ENCODE measurements at places on chromosomes 3 and 15.

GRCh38 chr3:122929188-122930062, 98.1 kb downstream of the SEMA5B start:
- DNase-seq, result no peak

DNA sequence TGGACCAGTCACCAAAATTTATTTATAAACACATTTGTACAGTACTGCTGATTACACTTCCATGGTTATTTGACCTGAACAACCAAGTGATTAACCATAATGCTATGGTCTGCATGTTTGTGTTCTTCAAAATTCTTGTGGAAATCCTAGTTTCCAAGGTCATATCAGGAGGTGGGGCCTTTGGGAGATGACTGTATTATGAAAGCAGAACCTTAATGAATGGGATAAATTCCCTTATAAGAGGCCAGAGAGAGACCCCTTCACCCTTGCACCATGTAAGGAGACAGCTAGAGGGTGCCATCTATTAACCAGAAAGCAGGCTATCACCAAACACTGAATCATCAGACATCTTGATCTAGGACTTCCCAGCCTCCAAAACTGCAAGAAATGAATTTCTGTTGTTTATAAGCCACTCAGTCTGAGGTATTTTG, 1.9 kb downstream of the SCAPER start:
- DNase-seq, result no peak

DNA sequence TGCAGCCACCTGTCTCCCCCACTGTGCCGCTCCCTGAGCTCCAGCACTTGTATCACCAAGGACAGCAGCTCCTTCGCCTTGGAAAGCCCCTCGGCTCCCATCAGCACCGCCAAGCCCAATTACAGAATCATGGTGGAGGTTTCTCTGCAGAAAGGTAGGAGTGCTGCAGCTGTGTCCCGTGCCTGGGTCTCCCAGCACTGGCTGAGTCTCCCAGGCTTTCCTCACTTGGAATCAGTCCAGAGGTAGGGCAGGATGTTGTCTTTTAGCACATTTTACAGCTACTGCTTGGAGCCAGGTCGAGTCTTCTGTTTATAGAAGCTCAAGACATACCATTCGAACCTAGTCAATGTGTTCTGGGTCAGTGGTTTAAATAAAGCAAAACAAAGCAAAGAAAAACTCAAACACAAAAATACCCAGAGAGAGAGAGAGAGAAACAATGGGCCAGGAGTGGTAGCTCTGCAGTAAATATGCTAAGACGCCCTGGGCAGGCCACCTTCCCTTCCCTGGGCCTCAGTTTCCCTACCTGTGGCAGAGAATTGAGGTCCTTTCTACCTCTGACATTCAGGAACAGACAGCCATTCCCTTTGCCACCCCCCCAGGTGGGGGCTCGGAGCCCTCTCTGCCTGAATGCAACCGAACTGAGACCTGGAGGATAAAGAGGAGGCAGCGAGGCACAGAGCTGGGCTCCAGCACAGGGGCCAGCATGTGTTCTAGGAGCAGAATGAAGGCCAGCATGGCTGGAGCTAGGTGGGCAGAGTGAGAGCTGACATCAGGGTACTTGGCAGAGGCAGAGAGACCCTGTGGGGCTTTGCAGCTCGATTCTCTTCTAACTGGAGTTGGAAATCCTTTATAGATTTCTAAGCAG, 44.1 kb downstream of the STARD5 start:
- no peak for DNase-seq

DNA sequence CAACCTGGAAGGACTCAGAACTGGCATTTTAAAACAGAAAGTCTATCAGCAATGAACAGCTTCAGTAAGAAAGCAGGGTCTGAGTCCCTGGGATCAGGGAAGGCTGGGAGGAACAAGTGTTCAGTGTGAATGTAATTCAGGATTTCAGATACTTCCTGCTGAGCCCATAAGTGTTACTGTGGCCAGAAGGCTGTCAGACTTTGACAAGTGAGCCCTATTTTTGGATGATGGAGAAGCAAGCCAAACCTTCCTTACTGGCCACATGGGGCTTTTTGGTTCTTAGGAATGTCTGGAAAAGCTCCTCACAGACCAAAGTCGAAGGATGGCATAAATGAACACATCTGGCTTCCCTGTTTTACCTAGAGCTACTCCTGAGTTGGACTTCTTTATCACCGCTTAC, 157.2 kb downstream of the BBX start:
- no peak for DNase-seq

DNA sequence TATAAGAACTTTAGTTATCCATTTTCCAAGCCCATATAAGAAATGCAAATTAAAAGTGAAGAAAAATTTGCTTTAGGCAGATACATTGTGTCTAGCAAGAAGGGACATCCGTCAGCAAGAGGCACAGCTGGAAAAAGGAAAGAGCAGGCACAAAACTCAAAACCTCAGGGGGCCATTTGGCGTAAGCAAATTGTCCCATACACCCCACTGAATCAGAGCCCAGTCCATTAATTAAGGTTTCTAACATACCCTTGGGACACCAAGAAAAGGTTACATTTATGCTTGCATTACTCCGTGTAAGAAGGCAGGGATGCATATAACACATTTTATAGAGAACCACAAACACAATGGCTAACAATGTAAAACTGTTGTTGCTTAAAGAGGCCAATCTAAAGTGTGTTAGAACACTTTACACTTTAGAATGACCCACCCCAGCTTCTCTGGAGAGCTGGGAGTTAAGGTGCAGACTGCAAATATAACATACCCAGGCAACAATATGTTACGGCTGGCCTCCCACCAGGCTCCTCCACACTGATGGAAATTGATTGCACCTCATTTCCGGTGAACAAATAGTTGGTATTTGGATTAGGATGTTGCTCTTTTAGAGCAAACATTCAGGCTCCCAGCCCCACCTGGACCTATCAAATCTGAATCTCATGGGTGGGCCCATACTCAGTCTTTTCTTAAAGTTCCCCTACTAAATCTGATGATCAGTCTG, 23.2 kb downstream of the SEMA5B start:
- DNase-seq, result no peak

DNA sequence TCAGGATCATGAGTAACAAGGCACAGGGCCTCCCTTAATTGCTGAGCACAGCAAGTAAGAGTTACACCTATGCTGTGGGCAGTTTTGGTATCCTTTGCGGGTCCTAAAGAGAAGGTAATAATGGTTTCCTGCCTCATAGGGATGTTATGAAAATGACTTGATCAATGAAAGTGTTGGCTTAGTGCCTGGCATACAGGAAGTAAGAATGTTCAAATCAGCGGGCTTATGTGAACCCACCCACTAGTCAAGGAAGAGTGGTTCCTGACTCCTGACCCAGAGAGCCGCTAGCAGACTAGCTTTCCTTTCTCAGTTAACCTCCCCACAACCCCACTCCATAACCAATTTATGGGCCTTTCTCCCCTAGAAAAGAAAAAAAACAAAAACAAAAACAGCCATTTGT, 5.2 kb upstream of the ADAMTS9 start:
- DNase-seq, result no peak

DNA sequence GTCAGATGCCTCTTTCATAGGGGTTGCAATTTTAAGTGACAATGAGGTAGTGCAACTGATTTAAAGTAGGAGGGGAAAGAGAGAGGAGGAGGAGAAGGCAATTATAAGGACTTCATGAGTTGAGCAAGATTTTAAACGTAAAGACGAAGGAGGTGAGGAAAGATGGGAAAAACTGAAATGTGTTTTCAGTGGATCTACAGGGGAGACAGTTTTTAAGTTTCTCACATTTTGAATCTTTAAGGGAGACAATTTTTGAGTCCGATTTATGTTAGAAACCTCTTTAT, 68.7 kb upstream of the LIMD1 start:
- no peak for DNase-seq

DNA sequence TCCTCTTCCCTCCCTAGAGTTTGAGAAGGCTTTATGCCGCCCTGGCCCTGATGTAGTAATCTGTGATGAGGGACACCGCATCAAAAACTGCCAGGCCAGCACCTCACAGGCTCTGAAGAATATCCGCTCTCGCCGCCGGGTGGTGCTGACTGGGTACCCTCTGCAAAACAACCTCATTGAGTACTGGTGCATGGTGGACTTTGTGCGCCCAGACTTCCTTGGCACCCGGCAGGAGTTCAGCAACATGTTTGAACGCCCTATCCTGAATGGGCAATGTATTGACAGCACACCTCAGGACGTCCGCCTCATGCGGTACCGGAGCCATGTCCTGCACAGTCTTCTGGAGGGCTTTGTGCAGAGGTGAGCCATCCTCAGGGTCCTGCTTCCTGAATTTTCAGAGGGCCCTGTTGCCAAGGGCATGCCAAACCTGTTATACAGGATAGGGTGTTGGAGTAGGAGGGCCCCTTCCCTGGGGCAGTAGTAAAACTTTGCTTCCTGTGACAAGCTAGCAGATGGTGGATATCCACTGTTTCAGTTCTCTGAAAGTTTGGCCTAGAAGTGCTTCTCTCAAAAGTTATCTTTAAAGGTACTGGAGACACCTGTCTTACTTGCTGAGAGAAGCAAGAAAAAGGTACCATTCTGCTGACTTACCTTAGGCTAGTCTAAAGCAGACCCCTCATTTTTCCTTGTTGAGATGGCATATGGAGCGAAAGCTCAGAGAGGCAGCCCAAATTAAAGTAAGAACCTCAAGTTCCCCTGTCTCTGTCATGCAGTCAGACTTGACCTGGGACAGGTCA, 33.7 kb upstream of the TEX264 start:
- DNase-seq, result no peak

DNA sequence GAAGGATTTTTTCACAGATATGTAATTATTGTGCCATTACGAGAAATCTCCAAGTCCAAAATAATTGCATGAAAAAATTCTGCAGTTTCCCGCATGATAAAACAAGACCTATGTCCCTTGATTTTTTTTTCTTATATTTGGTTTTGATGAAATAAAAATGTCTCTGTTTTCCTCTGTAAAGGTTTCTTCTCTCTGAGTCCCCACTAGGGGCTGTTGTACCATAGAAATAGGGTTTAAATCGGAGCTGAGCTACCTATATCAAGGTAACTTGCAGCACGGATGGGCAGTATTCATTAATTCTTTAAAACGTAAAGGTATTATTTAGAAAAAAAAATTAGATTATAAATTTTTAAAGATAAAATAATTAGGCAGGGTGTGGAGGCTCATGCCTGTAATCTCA, 66.6 kb upstream of the IGF1R start:
- no peak for DNase-seq

DNA sequence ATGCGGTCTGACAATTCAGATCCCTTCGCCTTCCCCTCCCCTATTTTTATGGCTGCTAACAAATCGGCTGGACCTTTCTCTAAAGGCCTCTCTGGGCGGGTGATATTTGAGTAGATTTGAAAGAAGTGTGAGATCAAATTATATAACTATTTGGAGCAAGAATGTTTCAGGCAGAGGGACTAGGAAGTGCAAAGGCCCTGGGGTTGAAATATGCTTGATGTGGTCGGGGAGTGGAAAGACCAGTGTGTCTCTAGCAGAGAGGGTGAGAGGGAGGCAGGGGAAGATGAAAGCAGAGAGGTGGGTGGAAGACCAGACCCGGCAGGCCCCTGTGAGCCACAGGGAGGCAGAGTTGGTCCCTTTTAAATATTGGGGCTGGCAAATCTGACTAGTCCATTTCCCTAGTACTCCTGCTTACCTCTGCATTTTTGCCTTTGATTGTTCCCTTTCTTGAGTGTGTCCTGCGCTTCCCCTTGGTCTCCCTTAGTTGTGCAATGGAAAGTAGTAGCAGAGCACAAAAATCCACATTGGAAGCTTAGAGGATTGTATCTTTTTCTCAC, 32.3 kb downstream of the SLCO3A1 start:
- no peak for DNase-seq

DNA sequence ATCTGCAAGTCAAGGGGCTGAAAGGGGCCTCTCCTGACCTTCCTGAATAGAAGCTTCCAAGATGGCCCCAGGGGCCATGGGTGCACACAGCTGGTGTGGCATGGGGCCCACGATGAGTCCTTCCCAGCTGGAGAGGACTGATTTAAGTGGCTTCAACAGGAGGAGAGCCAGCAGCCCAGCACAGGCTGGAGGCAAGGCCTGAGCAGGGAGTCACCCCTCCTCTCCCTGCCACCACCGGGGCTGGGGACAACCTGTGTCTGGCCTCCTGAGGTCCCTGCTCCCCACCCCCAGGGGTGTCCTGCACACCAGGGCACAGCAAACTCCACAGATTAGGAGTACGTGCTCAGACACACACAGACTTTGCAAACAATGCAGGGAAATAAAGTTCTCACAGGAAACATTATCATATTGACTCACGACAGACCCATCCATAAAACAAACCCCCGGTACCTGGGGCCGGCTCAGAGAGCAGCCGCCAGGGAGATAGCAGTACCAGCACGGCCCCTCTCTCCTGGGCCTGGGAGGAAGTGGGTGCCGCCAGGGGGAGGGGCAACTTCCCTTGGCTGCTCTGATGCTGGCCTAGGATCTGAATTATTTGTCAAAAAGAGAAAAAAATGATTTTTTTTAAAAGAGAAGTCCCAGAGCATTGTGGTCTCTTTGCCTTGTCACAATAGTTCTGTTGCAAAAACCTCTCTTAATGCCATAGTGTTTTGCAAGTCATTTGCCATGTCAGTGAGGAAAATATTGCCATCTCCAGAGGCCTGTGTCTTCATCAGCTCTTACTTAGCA, 21.9 kb upstream of the TSEN2 start:
- DNase-seq, result no peak

GRCh38 chr3:54349231-54349652, 226.9 kb downstream of the CACNA2D3 start:
- no peak for DNase-seq

GRCh38 chr3:193851941-193852674, 259.1 kb downstream of the OPA1 start:
- no peak for DNase-seq

DNA sequence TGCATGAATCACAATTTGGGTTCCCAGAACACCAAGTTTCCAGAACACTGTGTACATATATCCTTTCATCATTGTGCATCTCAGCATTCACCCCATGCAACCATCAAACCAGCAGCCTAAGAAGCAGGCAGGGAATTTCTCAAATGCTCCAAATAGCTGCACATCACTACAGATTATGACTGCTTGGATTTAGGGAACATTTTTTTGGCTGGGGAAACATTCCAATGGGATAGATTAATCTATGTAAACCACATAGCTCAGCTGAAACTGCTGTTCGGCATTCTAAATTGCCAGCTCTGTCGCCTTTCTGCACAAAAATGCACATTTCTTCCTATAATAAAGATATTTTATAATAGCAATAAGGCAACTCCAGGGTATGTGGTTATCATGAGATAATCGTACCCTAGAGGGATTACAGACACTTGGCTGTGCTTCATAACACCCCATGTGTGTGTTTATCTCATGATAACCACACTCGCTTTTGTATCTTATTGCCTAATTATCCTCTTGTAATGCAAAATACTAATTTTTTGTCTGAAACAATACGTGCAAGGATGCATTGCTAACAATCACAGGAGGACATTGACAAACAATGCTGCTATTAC, 483.7 kb upstream of the DPH6 start:
- DNase-seq, result no peak

GRCh38 chr3:127164615-127165014, 28.3 kb upstream of the PRR23E start:
- DNase-seq, result no peak

All from NCI-H2029 treated with DMSO at 0.1 percent for 48 hours (cell line).